Mucosa of gallbladder (tissue), 1 donor: ENCODE measurements at places on chromosomes 3 and 15.

- DNase-seq: no peak
These were observed 12.2 kb downstream of the RNF123 start for GRCh38 chr3:49701388-49702077.

- no peak for DNase-seq
These were observed 100.0 kb downstream of the CACNA2D3 start for GRCh38 chr3:54222316-54222715.

- DNase-seq: no peak
These were observed 219.3 kb downstream of the EBLN2 start for GRCh38 chr3:73280746-73281145.

- no peak for DNase-seq
These were observed 38.7 kb downstream of the ANXA2 start for GRCh38 chr15:60358935-60359682.

DNA sequence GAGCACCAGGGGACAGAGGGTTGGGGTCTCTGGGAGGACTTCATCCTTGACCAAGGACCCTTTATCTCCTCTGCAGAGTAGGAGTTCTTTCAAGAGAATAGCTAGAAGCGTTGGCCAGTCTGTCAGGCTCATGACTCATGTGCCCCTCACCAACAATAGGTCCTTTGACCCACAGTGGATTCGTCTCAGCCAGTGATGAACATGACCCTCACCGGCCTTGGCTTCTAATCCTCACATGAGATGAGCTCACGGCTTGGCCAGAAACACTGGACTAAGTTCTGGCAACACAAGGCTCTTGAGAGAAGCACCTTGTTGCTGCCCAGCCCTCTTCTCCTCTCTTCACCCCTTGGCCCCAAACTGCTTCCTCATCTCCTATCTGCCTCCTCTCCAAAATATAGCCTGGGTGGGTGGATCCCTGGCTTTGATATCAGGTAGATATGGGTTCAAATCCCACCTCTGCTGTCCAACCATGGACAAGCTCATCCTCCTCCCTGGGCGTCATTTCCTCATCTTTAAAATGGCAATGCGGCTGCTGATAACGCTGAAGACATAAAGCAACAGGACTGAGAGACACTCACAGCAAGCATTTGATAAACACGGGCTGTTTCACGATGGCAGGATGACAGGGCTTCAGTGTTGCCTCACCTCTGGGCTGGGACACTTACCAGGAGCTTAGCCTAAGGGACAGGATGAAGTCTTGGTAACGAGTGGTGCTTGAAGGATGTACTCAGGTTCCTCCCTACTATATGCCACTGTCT, 446.7 kb upstream of the PROK2 start:
- no peak for DNase-seq

- no peak for DNase-seq
These were observed 891 bp upstream of the TOP2B start for GRCh38 chr3:25665315-25666280.

- DNase-seq: no peak
These were observed 23.0 kb downstream of the KY start for GRCh38 chr3:134627831-134628230.

GRCh38 chr3:41198046-41198445, 1.3 kb upstream of the CTNNB1 start:
- no peak for DNase-seq

GRCh38 chr3:111882194-111882593, 23.1 kb downstream of the PHLDB2 start:
- no peak for DNase-seq

GRCh38 chr15:74369084-74369745, 1.8 kb upstream of the CYP11A1 start:
- DNase-seq: no peak

DNA sequence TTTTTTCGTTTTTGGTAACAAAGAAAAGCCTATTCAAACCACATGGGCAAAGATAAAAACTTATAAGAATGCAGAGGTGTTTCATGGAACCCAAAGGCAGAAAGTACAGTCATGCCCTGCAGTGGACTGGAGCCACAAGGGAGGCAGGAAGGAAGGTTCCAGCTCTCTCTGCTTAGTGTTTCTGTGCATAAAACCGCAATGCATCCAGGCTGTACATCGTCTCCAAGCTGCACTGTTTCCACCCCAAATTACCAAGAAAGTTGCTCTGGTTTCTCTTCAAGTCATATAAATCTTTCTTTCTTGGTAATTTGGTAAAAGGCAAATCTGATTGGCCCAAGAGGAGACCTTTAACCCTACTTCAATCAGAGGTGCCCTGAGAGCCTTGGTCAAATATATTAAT, 15.8 kb downstream of the TRAT1 start:
- no peak for DNase-seq

DNA sequence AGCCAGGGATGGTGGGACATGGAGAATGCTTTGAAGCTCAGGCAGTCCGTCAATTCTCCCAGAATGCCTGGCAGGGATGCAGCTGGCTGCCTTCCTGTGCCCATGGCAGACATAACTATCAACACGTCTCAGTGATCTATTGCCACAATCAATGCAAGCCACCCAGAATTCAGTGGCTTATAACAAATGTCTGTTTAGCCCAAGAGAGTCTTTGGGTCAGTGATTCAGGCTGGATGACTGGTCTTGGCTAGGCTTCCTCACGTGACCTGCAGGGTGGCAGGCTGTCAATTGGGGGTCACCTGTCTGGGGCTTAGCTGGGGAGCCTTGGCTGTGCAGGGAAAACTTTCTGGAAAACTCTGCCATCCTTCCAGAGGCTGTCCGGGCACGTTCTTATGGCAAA, 213.1 kb upstream of the LRRFIP2 start:
- DNase-seq: no peak

DNA sequence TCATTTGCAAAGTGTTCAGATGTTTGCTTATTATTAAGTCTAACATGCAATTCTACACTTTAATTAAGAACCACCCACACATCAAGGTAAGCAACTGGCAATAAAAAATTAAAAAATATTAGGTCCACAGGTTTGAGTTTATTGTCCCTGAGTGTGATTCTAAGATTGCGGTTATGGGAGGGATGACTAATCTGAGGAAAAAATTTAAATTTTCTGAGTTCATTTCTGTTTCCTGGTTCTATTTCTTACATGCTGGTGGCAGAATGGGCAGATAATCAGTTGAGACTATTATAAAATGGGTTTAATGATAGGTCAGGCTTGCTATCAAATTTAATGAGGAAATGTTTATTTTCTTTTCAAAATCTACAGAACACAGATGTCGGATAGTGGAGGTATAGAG, 105.9 kb downstream of the TP63 start:
- DNase-seq: no peak

- DNase-seq: no peak
These were observed 40.4 kb upstream of the PRICKLE2 start for GRCh38 chr3:64265646-64266045.

DNA sequence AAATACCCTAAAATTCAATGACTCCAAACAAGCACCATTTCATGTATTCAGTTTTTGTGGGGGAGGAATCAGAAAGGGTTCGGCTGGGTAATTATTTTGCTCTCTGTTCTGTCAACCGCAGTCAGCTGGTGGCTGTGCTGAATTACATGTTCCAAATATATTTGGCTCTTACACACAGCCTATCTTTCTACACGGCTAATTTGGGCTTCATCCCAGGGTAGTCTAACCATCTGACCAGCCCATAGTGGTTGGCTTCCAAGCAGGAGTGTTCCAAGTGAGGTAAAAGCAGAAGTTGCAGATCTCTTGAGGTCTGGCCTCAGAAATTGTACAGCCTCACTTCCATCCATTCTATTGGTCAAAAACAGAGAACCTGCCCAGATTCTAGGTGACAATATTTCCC, 760.8 kb upstream of the SEMA6D start:
- DNase-seq: no peak

DNA sequence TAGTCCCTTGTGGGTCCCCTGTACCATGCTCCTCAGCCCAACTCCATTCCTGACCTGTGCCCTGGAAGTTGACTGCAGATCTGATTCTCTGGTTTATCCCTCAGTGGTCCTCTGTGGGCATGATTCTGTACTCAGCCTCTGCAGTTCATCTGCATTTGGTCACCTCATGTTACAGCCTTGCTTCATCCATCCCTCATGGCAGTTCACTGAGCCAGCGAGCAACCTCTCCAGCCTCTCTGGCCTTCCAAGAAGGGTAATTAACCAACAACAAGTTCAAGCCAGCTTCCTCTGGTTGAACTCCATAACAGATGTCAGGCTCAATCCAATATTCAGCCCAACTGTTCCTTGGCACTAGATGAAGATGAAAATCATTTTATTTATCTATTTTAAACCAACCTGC, 509.5 kb downstream of the NTRK3 start:
- DNase-seq: no peak

GRCh38 chr15:92932946-92933649, 33.0 kb downstream of the CHD2 start:
- no peak for DNase-seq

- DNase-seq: no peak
These were observed 422.4 kb downstream of the DIPK2A start for GRCh38 chr3:144394032-144394431.

GRCh38 chr3:172787746-172788145, 37.2 kb downstream of the ECT2 start:
- no peak for DNase-seq

DNA sequence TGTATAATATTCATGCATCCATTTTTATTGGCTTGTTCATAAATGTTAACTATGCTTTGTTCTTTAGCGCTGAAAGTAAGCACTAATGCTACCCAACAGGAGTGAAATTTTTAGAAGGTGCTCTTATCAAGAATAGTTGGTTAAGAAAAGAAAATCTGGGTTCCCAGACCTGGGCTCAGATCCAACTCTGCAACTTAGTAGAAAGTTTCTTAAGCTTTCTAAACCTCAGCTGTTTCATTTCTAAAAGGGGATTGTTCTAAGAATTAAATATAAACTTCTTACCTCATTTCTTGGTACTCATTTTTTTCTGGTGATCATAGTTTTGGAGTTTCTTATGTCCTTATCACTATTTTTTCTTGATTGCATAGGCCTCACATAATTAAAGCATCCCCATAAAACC, 12.1 kb downstream of the ARPP21 start:
- DNase-seq: no peak

DNA sequence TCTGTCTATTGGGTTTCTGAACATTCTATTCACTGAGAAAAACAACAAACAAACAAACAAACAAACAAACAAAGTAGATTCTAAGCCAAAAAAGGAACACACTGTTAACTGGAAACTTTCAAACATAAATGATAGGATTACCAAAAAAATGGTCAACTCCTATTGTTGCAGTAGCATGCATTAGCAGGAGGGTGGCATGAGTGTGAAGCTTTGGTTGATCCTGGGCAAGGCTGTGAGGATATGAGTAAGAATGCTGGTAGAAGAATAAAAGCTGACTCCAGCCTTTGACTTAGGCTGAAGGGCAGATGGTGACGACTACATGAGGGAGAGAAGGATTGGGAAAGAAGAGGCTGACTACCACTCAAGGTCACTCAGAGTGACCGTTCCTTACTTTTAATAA, 810.3 kb downstream of the VGLL3 start:
- DNase-seq: peak; percentile 13

GRCh38 chr3:159857840-159858239, 130.8 kb upstream of the IL12A start:
- no peak for DNase-seq

GRCh38 chr3:72238010-72238691, 453.2 kb upstream of the PROK2 start:
- DNase-seq: no peak

DNA sequence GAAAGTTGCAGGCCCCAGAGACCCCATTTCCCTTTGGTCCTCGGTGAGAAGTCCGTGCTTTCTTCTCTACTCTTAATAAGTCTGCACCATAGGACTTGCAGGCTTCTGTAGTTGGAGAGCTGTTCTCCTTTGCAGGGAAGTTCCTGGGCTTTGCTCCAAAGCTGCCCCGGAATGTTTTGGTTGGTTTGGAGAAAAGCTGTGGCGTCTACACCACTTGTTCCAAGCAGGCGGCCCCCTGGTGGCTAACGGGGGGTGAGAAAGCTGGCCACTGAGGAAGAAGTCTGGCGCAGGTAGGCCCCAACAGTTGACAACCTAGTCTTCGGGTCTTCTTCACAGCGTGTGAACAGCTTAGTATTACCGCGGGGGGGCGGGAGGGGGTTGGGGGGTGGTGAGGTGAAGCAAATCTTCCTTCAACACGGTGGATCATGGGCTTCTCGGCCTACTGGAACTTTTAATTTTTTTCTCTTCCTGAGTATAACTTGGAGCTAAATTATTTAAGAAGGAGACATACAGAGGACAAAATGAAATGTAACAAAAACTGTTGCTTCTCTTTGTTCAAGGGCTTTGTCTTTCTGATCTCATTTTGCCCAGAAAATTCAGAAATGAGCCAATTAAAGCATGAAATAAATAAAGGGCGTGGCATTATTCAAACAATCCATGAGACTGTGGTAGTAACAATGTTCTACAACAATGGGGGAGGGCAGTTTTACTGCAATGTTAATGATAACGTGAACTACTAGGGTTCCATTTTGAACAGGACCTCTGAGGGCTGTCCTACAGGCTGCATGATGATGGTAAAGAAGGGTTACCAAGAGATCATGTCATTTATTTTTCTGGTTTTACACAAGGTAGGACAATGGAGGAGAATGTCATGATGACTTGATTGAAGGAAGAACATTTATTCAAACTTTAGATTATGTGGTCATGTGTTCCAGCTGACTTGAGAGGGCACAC, 2.2 kb upstream of the THRB start:
- DNase-seq: peak; percentile 58

GRCh38 chr3:149307435-149307783, 26.0 kb downstream of the TM4SF18 start:
- DNase-seq: no peak

GRCh38 chr3:183779896-183780465, 45.4 kb downstream of the MAP6D1 start:
- no peak for DNase-seq

DNA sequence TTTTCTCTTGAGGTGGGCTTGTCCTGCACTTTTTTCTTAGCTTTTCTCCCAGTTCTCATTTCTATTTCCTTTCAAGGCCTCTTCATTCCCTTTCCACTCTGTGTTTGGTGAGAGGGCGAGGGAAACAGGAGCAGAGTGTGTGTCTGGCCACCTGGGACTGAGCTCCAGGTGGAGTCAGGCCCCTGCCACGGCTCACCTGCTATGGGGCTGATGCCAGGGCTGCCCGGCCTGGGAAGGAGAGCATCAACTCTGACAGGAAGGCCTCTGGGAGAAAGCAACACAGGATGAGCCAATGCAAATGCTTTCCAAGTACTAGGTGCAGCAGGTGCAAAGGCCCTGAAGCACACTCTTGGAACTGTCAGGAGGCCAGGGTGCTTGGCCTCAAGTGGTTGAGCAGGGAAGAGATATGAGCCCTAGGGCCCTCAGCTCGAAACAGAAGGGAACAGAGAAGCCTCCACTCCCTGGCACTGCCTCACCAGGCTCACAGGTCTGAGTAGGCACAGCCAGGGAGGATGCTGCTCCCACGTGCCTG, 27.3 kb upstream of the DUSP7 start:
- no peak for DNase-seq

GRCh38 chr3:195366200-195366925, 76.5 kb downstream of the ACAP2 start:
- DNase-seq: no peak
